ENCODE measurements at places on chromosomes 2 and 18. TPM values are rescaled to one million over a fixed set of nuclear protein-coding genes. Genes with fewer than 3 reads are reported as not detected.

DNA sequence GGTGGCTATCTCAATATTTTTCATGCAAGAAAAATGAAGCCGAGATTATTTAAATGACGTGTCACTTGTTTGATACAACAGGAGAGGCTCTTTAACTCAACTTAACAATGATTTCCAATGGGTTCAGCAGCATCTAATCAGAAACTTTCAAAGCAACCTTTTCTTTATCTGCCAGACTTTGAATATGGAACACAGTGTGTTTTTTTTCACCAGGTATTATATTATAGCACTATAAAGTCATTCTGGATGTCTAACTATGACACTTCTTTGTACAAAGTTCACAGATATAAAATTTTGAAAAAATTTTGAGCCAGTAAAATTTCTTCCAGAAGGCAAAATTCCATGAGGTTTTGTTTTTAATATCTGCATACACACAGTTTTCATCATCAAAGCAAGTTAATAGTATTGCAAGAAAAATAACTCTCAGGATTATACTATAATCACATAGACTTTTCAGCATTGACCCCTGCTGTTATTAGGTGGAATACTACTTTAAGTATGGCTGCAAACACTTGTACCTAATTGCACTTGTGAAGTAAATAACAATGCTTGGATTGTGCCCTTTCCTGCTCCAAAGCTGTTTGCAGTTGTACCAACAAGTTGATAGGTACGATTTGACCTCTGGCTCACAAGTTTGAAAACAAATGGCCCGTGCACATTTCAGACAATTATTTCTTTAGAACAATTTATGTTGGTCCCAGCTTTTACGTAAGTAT is 44.0 kb upstream of the DSG1 start:
- no peak for DNase-seq

DNA sequence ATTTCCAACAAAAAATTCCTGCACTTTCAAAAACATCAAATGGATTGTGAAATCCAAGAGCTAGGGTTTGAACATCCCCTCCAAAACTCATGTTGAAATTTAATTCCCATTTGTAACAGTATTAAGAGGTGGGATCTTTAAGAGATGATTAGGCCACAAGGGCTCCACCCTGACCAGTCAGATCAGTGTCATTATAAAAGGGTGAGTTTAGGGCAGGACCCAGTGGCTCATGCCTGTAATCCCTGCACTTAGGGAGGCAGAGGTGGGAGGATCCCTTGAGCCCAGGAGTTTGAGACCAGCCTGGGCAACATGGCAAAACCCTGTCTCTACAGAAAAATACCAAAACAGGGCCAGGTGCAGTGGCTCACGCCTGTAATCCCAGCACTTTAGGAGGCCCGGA is 8.9 kb downstream of the GTF3C2 start:
- DNase-seq: no peak

DNA sequence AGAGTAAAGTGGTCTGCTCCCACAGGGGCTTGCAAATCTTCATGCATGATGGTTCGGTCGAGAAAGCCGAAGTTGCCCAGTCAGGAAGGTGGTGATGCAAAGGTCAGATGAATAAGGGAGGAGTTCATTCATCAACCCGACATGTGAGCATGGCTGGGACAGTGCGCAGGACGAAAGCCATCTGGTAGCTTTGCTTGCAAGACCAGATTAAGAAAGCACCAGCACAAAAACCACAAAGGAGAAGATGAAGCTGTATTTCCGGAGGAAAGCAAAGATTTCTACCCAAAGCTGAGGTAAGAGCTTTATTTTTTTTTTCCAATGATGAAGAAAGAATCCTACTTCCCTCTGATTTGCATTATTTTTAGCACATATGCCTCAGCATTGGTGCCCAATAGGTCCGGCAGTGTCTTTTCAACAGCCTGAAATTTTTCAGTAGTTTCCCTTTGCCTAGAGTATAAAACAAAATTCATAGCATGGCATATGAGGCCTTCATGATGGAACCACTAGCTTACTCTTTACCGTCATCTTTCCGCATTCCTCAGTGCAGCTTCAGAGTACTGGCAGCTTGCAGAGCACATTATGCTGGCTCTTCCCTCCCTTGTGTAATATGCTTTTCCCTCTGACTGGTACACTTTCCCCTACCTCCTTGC is 112.0 kb upstream of the THOC1 start:
- no peak for DNase-seq

DNA sequence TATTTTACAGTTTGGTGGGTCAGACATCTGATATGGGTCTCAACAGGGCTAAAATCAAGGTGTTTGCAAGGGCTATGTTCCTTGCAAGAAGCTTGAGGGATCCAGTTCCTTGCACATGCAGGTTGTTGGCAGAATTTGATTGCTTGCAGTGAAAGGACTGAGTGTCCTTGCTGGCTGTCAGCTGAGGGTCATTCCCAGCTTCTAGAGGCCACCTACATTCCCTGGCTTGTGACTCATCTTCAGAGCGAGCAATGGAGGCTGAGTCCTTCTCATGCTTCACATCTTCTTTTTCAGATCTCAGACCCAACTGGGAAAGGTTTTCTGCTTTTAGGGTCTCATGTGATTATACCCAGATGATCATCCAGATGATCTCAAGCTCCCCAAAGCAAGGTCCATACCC is 12.4 kb downstream of the MEX3C start:
- DNase-seq: no peak

- no peak for DNase-seq
Measured at GRCh38 chr2:45712570-45712969, 61.1 kb downstream of the PRKCE start.

DNA sequence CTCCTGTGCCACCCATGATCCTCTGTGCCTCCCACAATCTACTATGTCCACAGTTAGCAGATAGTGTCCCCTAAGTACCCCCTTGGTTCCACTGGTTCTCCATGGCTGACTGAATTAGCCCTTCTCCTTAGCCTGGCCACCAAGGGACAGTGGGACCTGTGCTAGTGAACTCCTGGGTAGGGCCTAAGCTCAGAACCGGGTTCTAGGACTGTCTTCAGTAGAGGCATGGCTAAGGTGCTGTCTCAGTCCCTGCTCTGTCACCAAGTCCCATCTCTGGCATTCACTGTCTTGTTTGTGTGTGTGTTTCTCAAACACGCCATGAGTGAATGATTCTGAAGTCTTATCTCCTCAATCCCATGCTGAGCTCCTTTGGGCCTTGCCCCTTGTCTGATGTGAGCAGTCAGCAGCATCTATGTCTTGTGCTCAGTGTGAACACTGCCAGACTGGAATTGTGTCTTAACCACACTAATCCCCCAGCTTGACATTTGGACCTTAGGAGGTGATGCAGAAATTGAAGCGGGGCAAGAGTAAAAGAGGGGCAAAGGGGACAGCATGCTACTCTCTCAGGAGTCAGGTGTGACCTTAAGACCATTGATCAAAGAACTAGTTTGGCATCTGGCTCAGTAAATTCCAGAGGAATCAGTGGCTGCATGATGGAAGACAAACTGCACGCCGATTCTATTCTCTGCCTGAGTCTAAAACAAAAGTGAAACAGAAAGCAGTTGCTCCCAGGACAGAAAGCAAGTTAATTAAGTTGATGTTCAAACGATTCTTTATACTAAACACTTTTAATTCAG is 190.5 kb downstream of the ALPK2 start:
- no peak for DNase-seq

GRCh38 chr2:157231476-157231875 is 26.0 kb upstream of the GALNT5 start:
- DNase-seq: no peak

DNA sequence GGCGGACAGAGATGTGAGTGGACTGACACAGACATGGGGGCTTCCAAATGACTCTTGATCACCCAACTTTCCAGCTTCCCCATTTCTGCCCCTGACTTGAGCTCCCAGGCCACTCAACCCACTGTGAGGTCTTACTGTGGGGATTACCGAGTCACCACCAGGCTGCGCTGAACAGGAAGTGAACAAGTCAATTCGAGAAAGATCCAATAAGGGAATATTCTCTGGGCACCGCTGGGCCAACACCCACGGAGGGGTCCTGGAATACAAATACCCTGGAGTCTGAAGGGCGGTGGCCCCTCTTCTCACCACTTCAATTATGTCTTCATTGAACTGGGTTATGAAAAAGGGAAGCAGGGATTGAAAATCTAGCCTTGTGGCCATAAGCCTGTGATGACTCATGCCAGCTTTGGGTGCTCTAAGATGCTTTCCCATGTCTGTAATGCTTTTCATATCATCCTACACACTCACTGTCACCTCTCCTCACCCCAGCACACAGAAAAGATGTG is 37.7 kb downstream of the BCL11A start:
- no peak for DNase-seq

RFTN2 gene
- total RNA-seq: 21.2 TPM

COX7A2L gene
- 294 TPM for total RNA-seq

LGALSL gene
- 20.3 TPM for total RNA-seq

All from ovary (tissue), 10 donors.